ENCODE measurements at places on chromosomes 4 and X. TPM values are rescaled to one million over a fixed set of nuclear protein-coding genes. Genes with fewer than 3 reads are reported as not detected.

Gene CLOCK
- 8.4 TPM for total RNA-seq

GRCh38 chr4:72390409-72390808 lies 178.6 kb downstream of the ADAMTS3 start:
- DNase-seq, result no peak

DNA sequence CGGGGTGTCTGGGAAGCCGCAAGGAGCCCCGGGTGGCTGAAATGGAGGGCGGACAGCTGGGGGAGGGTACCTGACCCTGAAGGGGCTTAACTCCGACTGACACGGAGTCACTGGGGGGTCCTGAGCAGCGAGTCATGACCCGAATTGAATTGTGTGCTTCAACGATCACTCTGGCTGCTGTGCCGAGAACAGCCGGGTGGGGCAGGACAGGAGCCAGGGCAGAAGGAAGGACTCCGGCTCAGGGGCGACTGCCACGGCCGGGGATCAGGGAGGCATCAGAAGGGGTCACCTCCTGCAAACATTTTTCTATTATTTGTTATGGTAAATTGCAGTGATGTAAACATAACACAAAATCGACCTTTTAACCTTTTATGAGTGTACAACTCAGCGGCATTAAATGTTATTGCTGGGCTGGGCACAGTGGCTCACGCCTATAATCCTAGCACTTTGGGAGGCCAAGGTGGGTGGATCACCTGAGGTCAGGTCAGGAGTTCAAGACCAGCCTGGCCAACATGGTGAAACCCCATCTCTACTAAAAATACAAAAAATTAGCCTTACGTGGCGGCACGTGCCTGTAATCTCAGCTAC lies 21.6 kb downstream of the ZFYVE28 start:
- no peak for DNase-seq

Gene RNF128
- not detected for total RNA-seq

- DNase-seq, result no peak
Observed at GRCh38 chr4:72063726-72064125, 31.9 kb downstream of the NPFFR2 start.

Gene TIMP1
- total RNA-seq, result 32.7 TPM

DNA sequence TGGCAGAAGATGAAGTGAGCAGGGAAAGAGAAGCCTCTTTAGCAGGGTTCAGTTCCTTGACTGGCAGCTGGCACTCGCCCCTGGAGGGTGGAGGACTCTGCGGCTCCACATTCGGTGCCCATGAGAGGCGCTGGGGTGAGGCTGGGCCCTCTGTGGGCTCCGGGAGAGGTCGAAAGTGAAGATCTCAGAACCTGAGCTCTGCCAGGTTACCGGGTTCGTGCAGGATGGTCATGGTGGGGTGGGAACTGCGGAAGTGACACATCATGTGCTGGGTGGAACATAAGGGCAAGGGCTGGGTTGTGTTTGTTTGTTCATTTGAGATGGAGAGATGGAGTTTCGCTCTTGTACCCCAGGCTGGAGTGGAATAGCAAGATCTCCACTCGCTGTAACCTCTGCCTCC lies 44.2 kb downstream of the TRIM61 start:
- no peak for DNase-seq

Gene KCND1
- total RNA-seq, result 15.5 TPM

DNA sequence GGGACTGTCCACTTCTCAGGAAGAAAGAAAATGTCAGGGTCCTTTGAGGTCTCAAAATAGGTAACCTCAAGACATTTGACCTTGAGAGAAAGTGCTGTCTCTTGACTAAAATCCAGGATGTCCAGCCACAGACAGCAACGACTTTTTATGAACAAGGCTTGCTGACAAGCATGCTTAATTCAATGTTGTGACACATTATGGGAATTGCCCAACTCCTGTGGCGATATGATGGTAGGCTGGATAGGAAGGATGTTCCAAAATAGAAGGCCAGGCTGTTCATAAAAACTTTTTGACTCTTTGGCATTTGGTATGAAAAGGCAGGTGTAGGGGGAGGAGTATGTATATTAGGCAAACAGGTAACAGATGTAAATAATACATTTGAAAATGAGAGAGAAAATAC lies 50.8 kb upstream of the EDNRA start:
- no peak for DNase-seq

Gene CLNK
- 0.39 TPM for total RNA-seq

DNA sequence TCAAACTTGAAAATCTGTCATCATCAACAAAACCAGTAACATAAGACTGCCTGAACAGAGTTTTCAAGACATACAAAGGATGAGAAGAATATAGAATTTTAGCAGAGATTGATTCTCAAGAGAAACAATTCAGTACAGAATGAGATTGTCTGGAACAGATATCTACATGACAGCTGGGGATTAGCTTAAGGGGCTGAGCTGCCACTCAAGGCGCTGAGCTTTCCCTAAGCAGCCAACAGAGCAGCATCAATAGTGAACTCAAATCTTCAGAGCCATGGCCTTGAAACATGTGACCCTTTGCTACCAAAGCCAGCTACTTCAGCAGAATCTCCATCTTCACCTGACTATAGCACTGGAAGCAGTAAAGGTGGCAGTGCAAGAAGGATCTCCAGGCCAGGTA lies 24.3 kb upstream of the PCDH10 start:
- no peak for DNase-seq

DNA sequence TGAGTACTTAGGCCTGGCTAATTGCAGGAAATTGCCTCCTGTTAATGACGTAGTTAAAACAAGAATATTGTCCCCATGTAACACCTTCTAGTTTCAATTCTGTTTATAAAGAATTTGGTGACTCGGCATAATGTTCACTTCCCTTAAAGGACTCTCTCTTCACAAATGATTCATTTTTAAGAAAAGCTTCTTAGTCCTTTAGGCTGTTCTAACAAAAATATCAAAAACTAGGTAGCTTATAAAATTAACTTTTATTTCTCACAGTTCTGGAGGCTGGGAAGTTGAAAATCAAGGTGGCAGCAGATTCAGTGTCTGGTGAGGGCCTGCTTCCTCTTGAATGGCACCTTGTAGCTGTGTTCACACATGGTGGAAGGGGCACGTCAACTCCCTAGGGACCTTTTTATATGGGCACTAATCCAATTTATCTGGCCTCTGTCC lies 23.8 kb downstream of the COL25A1 start:
- DNase-seq, result no peak

- no peak for DNase-seq
Observed at GRCh38 chr4:169993531-169993930, 32.7 kb downstream of the MFAP3L start.

- no peak for DNase-seq
Observed at GRCh38 chr4:154526151-154526550, 24.0 kb downstream of the PLRG1 start.

DNA sequence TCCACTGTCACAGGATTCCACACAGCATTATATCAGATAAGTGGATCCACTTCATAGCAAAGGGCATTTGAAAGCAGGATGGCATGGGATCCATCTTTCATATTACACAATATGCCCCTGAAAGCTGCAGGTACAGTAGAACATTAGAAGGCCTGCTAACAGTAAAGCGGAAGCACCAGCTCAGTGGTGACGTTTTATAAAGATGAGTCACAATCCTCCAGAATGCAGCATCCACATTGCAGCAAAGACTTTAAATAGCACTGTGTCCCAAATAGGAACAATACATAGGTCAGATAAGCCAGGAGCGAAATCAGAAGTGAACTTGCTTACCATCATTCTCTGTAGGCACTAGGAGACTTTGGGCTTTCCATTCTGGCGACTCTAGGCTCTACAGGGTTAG lies 609.5 kb upstream of the FAT1 start:
- no peak for DNase-seq

GRCh38 chr4:2367626-2368025 lies 50.8 kb downstream of the ZFYVE28 start:
- DNase-seq, result peak; percentile 30

Gene COX7B
- 284 TPM for total RNA-seq

Gene XG
- total RNA-seq, result 0.51 TPM

Gene HTN3
- total RNA-seq, result not detected

Gene GAGE12F
- not detected for total RNA-seq

Gene AFM
- not detected for total RNA-seq

Gene NAP1L2
- total RNA-seq, result 1.6 TPM

DNA sequence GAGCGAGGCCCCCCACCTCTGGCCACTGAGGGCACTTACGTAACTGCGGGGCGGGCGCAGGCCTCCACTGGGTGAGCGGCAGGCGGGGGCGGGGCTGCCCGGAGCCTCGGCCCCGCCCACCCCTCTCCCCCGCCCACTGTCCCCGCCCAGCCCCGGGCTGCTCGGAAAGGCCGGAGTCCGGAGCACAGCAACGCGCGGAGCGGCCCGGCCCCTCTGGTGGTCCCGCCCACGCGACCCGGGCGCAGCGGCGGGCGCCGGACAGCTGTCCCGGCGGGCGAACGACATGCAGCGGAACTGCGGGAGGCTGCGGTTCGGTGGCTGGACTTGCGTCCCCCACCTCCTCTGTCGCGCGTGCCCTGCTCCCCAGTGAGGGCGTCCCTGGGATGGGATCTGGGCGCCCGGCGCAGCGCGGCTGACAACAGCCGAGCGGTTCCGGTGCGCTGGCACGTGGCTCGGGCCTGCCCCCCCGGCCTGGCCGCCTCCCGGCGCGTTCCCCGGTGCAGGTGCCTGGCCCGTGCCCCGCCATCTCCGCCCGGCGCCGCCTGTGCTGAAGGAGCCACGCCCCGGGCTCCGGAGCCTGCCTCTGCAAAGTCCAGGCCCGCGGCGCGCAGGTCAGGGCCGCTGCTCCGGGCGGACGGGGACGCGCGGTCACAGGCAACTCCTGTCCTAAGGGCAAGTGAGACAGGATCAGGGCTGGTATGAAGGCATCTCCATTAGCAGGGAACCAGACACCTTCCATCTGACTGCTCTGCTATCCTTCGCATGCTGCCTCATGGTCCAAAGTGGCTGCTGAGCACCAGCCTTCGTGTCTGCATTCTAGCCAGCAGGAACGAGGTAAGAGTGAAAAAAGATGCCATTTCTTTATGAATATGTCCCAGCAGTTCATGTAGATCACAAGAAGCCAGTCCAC lies 21.8 kb upstream of the JAKMIP1 start:
- DNase-seq, result no peak

Gene GPRIN3
- total RNA-seq, result 12.4 TPM

DNA sequence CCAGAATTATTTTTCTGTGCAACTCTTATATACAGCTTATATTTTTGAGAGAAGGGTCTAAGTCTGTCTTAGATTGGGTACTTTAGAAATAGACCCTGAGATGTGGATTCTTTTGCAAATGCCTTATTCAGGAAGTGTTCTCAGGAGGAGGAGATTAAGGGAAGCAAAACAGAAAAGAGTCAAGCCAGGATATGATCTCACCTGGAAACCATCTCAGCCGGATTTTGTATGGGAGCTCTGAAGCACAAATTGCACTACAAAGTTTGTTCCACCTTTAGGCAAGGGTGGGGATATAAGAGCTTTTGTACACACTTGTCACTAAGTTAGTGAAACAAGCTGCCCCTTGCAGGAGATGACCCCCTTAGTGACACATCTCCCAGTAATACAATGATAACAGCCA lies 121.2 kb upstream of the GRPR start:
- DNase-seq, result no peak

GRCh38 chrX:11764602-11765067 lies 6.6 kb downstream of the MSL3 start:
- no peak for DNase-seq

Gene TSPAN7
- total RNA-seq, result 0.93 TPM

DNA sequence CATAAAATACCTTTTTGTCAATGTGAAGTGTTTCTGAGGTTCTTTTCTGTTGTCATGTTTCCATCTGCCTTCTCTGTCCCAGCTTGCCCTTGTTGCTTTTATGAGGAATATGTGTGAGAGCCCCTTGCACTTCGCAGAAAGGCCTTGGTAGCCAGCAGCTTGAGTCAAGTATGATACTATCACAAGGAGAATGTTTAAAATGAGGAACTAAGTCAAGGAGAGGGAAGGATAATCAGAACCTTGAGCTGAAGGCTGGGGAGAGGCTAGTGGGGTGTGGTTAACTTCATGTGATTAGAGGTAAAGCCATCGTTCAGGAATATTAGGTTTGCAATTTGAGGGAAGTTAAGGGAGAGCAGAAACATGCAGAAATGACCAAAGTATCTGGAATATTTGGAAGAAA lies 12.7 kb downstream of the PGK1 start:
- no peak for DNase-seq

DNA sequence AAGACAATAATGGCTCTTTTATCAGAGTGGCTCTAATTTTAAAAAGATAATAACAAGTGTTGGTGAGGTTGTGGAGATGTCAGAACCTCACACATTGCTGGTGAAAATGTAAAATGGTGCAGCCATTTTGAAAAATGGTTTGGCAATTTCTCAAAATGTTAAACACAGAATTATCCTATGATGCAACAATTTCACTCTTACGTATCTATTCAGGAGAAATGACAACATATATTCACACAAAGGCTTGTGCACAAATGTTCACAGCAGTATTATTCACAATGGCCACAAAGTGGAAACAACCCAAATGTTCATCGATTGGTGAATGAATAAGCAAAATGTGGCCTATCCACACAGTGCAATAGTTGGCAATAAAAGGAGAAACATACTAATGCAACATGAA lies 24.7 kb downstream of the ENPP6 start:
- DNase-seq, result no peak

GRCh38 chrX:79268788-79269187 lies 98.3 kb downstream of the ITM2A start:
- no peak for DNase-seq

GRCh38 chr4:2296631-2297601 lies 35.0 kb upstream of the MXD4 start:
- DNase-seq, result no peak

- DNase-seq, result no peak
Observed at GRCh38 chr4:169018406-169018805, 8.4 kb upstream of the CBR4 start.

GRCh38 chr4:24248674-24249630 lies 335.4 kb downstream of the DHX15 start:
- DNase-seq, result no peak

- DNase-seq, result no peak
Observed at GRCh38 chr4:132479543-132479942, 669.6 kb upstream of the PCDH10 start.

DNA sequence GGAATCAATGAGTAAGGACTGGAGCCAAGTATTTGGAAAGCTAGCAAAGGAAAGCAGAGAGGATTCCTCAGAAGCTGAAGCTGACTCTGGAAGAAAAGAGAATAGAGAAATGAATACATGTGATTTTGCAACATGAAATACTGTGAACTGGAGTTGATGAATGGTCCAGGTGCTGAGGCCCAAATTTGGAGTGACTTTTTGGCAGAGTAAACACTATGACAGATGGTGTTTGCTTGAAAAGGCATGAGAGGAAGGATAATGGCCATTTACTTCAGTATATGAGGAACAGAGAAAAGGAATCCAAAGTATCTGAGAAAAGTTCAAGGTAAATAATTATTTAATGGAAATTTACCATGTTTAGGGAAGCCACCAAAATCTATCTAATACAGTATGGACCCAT lies 236.7 kb downstream of the SLITRK2 start:
- no peak for DNase-seq

DNA sequence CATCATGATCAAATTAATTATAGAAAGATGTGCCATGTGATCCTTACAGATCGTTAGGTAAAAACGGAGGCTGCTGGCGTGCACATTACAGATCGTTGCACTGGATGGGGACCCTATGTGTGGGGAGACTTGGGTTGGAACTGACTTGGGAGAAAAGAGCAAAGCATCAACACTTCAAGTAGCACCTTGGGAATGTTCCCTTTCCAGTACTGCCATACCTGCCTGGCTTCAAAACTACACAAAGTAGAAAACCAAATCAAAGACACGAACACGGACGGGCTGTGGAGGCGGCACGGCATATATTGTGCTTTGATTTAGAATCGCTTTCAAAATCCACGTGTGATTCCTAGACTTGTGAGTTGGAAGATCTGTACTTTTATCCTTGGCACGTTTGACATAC lies 898 bp downstream of the CMC4 start:
- DNase-seq, result no peak

GRCh38 chr4:48565362-48566033 lies 75.4 kb downstream of the ZAR1 start:
- no peak for DNase-seq

Data from activated naive CD4-positive, alpha-beta T cell treated with anti-CD3 and anti-CD28 coated beads, Interleukin-2, amount 50 U/mL, for 72 hours (primary cell).